ENCODE measurements at places on chromosomes 2 and 18.

- no peak for DNase-seq
Measured at GRCh38 chr2:235350234-235350633, 143.6 kb upstream of the AGAP1 start.

DNA sequence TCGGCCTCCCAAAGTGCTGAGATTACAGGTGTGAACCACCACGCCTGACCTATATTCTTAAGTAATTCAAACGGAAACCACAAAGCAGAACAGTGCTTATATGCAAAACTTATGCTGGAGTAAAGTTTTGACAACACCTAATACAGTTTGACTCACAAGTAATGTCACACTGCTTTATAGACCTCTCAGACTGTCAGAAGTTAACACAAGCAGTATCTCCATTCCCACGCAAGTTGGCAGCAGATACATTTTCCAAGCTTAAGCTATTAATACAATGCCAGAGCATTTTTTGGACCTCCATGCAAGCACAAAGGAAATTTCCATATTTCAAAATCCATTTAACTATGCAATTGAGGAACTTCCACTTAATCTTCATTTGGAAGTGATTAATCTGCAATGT is 21.0 kb upstream of the SANBR start:
- no peak for DNase-seq

DNA sequence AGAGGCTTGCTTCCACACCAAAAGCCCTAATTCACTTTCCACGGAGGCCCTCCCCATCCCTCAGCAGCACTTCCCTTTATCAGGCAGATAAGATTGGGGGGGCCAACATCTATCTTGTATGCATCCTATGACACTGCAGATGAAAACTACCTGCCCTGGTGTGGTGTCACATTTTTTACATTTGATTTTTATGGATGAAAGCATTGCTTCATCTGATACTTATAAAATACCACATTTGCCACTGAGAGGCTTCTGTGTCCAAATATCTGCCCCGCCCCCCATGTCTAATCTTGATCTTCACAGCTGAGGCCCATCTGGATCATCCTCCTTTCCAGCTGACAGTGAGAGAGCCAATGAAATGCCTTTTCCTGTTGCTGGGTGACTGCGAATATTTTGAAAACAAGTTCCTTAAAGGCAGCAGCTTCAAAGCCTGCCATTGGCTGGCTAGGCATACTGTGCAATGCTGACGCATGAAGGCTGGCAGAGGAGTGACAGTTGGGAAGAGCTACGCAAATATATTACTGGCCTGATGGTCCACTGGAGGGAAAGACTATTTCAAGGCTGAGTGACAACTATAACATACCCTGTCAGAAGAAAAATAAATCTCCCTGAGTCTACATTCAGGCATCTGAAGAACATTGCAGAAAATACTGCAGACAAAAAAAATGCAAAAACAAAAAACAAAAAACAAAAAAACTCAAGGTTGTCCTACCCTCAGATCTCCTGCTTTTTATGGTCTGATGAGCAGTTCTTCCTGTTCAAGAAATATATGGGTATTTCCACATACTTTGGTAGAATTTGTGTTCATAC is 318.7 kb downstream of the PDE11A start:
- DNase-seq: peak; percentile 41

DNA sequence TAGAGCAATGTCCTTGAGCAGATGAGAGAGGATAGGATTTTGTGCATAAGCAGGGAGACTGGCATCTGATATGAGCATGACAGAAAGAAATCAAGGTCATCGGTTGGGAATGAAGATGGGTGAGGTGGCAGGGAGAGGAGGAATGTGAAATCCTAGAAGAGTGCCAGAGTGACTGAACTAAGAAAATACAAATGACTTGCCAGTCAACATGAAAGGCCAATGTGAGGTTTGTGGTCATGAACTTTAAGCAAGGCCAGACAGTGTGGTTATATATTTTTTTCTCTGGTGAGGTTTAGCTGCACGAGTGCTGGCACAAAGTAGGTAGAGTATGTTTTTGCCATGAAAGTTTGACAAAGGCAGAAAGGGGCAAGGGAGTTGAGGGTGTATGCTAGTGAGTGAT is 21.2 kb downstream of the QPCT start:
- DNase-seq: no peak

DNA sequence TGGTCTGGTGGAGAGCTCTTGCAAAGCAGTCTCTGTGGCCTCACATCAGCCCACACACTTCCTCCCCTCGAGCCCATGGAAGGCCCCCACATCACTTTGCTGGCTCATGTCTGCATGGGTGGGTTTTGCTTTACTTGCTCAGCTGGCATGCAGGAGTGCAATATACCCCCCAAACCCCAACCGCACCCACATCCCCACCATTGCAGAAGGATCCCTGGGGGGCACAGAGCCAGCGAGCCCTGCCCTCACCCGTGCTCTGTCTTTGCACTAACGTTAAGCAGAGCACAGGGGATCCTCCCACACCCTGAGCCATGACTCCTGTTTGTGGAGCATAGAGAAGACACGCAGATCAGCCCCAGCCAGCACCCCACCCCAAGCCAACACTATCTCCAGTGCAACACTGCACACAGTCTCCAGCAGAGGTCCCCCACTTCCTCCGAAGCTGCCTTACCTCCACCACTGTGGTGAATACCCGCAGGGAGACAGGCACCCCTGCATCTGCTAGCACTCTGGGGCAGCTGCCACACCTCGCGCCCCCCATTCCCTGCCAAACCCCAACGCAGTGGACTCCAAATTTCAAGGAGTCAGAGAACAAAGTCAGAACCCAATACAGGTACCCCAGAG is 177.8 kb upstream of the RGPD4 start:
- no peak for DNase-seq

DNA sequence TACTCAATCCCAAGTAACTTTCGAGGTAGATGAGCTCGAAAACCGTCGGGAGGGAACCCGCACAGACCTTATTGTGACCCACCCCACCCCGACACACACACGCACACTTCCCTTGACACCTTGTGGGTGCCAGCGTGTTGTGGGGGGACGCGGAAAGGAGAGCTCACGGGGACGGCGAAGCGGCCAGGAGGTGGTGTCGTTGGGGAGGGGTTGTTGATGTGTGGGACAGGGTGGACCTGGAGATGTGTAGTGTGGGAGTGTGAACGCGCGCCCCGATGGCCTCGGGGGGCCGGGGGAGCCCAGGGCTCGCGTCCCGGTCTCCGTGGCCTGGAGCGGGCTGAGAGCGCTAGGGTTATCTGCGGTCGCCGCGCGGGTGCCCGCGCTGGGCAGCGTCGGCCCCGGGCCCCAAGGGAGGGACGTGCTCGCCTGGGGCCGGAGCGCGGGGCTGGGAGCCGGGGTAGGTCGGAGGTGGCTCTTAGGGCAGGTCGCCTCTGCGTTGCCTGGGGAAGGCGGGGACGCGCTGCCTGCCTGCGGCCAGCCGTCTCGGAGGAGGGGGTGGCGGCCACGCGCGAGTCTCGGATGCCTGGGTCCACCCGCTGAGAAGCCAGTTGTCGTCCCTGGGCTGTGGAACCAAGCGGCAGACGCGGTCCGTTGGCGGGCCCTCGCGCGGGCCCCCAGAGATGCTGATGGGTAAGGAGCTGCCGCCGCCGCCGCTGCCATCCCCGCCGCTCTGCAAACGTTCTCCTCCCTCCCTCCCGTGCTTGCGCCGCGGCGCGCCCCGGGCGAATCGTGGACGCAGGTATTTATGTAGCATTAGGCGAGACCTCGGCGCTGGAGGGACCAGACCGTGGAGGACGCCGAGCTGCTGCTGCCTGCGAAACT is 1.6 kb downstream of the KLHL29 start:
- no peak for DNase-seq

GRCh38 chr2:59301466-59302402 is 1060.6 kb upstream of the FANCL start:
- peak; percentile 37 for DNase-seq

GRCh38 chr2:7800031-7800430 is 881.8 kb upstream of the ID2 start:
- DNase-seq: no peak
